Stimulated activated CD4-positive, alpha-beta T cell treated with anti-CD3 and anti-CD28 coated beads, Interleukin-4, amount 100 ng/mL, for 4 hours (primary cell): ENCODE measurements at places on chromosomes 11 and 22.

DNA sequence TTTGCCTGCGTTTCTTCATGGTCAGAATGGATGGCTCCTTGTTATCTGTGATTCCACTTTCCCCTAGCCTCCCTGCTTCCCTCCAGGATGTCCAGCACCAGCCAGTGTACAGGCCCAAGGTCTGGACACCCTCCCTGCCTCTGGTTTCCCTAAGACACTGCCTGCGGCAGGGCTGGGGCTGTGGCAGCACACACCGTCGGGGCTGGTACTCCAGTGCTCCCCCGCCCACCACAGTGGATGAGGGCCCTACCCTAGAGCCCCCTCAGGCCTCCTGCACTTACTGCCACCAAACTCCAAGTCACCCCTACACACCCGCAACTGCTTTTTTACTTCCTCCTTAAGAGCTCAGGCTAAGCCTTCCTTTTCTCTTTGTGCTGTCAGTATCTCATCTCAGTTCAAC, 28.9 kb downstream of the ZNF214 start:
- no peak for DNase-seq

DNA sequence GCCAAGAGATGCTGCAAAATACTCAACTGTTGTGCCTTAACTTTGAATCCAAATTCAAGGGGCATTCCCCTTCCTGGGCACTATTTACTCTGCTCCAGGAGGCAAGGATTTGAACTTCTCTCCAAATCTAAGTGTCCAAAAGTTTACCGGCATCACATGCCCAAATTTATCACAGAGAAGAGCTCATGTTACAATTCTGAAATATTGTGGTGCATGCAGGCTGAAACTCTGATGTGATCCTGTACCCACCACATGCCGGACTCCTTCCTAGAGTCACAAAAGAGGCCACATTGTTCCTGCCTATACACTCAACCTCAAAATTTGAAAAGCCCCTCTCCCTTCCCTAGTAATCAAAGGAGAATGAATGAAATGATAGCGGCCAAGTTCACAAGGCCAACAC, 1.3 kb downstream of the TRAF6 start:
- no peak for DNase-seq

DNA sequence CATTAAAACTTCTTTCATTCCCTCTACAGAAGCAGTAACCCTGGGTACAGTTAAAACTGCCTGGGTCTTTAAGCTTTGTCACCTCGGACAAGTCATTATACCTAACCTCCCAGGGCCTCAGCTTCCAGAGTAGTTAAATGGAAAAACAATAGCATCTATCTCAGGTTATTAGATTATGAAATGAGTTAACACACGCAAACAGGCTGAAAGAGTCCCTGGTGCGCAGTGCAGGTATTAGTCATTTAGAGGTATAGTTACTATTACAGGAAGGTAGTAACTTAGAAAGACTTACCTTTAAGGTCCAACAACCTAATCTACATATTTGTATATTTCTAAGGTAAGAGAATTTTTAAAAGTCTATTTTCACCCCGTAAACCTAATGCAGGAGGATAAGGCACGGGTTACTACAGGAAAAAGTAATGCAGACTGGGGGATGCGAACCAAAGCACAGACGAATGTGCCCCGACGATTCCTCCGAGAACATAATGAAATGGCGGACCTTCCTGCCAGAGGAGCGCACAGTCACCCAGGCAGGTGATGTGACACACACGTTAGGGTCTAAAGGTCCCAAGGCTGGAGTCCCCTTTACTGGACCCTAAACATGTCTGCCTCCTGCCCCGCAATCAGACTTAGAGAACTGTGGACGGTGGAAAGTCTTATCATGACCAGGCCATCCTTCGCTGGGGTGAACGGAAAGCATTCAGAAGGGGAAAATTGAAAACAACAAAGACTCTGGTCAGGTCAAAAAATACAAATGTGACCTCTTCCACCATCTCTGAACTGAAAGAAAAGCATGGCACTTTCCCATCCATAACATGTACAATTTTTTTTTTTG, 1.3 kb downstream of the NAP1L4 start:
- peak; percentile 25 for DNase-seq

- no peak for DNase-seq
These were observed 202.1 kb downstream of the ADAMTS15 start for GRCh38 chr11:130650456-130651030.

- DNase-seq = no peak
These were observed 56.5 kb downstream of the FLRT1 start for GRCh38 chr11:64092111-64092760.
